T-helper 1 cell treated with Interleukin-12 subunit alpha and Interleukin-12 subunit beta and Interleukin-4 antibody, amounts not matched to agents 30 ng/mL and 1 ng/mL, for 36 hours (primary cell): ENCODE measurements at places on chromosomes 5 and 9. TPM values are rescaled to one million over a fixed set of nuclear protein-coding genes. Genes with fewer than 3 reads are reported as not detected.

PCDHB2 gene
- 0.07 TPM in 1 of 2 replicates, not detected in the other for total RNA-seq

PRDM9 gene
- not detected in 2 replicates for total RNA-seq

IL3 gene
- total RNA-seq, result 5.0 and 6.0 TPM in 2 replicates

CCNI2 gene
- total RNA-seq, result 62.0 and 66.5 TPM in 2 replicates

ADAMTSL2 gene
- total RNA-seq, result not detected in 2 replicates

FAM240B gene
- total RNA-seq, result not detected in 2 replicates

SLIT3 gene
- not detected in 2 replicates for total RNA-seq
